ENCODE measurements at places on chromosomes 4 and X.

DNA sequence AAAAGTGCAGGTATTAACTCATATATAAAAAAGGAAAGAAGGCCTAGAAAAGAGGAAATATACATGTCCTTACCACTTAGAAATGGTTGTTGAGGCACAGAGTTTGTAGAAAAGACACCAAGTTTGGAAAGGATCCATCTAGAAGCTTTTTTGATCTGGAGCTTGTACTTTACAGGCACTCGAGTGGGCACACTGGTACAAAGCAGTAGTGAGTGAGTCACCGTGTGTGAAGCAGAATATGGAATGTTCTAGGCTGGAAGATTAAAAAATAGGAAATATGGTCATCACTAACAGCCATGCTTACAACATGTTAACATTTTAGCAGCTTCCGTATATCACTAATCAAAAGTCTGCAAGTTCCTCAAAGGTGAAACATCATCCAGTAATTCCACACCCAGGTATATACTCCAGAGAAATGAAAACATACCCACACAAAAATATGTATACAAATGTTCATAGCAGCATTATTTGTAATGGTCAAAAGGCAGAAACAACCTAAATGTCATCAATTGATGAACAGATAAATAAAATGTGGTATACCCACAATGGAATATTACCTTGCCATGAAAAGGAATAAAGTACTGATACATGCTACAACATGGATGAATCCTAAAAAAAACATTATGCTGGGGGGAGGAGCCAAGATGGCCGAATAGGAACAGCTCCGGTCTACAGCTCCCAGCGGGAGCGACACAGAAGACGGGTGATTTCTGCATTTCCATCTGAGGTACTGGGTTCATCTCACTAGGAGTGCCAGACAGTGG, 69.5 kb downstream of the FRYL start:
- no peak for DNase-seq
- H3K27me3 ChIP-seq: no peaks in the 10 kb centered on the region
- peaks cover 5% of the 10 kb centered on the region for H3K36me3 ChIP-seq
- no peak overlapping the region for H3K4me3 ChIP-seq
- peaks cover 3% of the 10 kb centered on the region for H3K4me1 ChIP-seq

GRCh38 chr4:108048157-108048556, 58.5 kb downstream of the HADH start:
- H3K27ac ChIP-seq: no peak overlapping the region
- no peaks in the 10 kb centered on the region for H3K36me3 ChIP-seq
- H3K4me3 ChIP-seq: no peak overlapping the region

- H3K4me1 ChIP-seq: peaks cover 3% of the 10 kb centered on the region
- H3K27me3 ChIP-seq: no peaks in the 10 kb centered on the region
- peak overlapping the region; percentile 31 for H3K27ac ChIP-seq
- no peak overlapping the region for H3K4me3 ChIP-seq
- no peak for DNase-seq
- H3K36me3 ChIP-seq: no peaks in the 10 kb centered on the region
These were observed 17.5 kb downstream of the ARSJ start for GRCh38 chr4:113962016-113962347.

DNA sequence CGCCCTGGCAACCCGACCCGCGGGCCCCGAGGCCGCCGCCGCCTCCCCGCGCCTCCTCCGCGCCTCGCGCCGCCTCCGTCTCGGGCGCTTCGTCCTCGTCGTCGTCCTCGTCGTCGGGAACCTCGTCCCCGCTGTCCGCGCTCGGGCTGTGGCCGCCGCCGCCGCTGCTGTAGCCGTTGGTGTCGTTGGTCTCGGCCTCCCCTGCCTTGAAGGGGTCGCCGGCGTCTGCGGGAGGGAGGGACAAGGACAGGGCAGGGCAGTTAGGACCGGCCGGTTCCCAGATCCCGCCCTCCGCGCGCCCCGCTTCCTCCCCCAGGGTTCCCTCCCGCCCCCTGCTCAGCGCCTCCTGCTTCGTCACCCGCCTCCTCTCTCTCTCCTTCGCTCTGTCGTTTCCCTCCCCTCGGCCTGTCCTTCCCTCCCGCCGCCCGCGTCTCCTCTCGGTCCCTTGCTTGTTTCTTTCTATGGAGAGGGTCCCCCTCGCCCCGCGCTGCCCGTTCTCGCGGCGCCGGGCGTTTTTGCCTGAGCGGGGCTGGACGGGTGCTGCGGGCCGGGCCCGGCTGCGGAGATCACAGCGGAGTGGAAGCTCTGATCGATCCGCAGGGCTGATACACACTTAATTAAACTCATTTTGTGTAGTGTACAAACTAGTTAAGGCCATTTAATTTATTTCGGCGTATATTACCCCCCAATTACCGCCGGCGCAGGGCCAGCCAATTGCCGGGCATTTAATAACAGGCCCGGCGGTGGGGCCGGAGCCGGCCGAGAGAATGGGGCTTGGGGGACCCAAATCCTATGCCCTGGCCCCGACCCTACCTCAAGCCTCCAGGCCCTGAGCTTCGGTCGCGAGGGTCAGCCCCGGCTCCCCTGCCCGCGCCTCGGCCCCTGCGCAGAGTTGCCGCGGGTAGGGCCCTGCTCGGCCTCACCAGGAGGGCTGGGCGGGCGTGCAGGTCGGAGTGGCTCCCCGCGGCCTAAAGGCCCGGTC, 2.4 kb downstream of the NKX1-1 start:
- peaks cover 87% of the 10 kb centered on the region for H3K27me3 ChIP-seq
- H3K4me3 ChIP-seq: no peak overlapping the region
- peaks cover 11% of the 10 kb centered on the region for H3K4me1 ChIP-seq
- no peaks in the 10 kb centered on the region for H3K36me3 ChIP-seq
- DNase-seq: no peak
- no peak overlapping the region for H3K27ac ChIP-seq

DNA sequence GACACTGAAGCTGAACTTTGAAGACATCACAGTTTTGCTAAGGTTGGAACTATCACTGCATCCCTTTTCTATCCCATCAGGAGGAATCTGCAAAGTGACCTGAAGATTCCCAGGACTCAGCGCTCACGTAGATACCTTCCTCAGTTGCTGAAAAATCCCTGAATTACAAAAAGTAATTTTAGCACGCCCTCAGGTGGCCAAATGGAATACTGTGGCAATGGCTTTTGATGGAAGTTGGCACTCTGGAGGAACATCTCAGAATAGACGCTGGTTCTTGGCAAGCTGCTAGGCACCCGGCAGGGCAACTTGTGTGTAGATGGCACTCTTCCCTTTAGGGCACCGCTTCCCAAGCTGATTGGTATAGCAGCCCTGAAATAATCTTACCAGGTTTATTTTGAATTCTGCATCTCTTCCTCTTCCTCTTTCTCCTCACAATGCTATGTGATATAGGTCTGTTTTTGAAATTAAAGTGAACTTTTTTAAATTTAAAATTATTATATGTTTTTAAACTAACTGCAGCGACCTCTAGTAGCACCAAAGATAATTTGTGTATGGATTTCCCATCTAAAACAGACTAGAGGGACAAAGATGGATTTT, 16.3 kb upstream of the ESX1 start:
- no peak overlapping the region for H3K4me3 ChIP-seq
- peaks cover 1% of the 10 kb centered on the region for H3K4me1 ChIP-seq
- peak; percentile 19 for DNase-seq
- H3K27ac ChIP-seq: no peak overlapping the region

All from mesenchymal stem cell (in vitro differentiated cells and primary cell).